Stimulated activated CD4-positive, alpha-beta T cell treated with anti-CD3 and anti-CD28 coated beads, TNF-alpha, amount 100 ng/mL, for 4 hours (primary cell): ENCODE measurements at places on chromosomes 12 and 14.

- no peak for DNase-seq
Observed at GRCh38 chr12:13033476-13033875, 10.7 kb upstream of the FAM234B start.

- DNase-seq = no peak
Observed at GRCh38 chr14:50790589-50790988, 40.4 kb downstream of the NIN start.

DNA sequence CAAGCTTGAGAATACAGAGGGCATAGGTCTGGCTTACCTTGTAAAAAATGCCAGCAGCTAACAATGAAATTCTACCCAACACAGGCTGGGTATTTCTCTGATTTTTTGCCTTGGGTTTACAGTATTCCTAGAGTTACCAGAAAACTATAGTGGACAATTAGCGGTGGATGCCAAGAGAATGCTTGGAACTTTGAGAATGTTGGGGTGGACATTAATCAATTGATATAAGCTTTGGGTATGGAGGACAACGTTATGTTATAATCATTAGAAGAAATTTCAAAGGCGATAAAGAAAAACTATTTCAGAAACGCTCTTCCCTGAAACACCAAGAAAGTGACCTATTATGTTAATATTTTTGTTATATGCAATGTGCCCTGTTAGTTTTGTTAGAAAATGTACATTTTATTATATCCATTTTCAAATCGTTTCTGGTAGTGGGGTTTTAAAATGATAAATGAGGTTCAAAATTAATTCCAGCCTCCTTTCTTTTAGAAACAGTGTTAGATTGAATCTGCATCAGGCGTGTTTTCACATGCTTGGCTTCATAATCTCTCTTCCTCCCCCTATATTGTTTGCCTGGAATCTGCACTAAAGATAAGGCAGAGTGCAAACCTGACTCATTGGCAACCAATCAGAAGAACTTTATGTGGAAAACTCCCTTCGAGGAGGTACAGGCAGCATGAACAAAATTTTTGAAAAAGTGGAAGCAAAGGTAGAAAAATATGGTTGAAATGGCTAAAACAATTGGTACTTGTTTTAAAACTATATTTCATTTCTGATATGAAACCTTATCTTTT, 1.4 kb upstream of the PTPRQ start:
- no peak for DNase-seq

GRCh38 chr12:123847019-123847418, 84.9 kb downstream of the DNAH10 start:
- DNase-seq = no peak

- no peak for DNase-seq
Observed at GRCh38 chr14:59772233-59772632, 98.3 kb downstream of the RTN1 start.

DNA sequence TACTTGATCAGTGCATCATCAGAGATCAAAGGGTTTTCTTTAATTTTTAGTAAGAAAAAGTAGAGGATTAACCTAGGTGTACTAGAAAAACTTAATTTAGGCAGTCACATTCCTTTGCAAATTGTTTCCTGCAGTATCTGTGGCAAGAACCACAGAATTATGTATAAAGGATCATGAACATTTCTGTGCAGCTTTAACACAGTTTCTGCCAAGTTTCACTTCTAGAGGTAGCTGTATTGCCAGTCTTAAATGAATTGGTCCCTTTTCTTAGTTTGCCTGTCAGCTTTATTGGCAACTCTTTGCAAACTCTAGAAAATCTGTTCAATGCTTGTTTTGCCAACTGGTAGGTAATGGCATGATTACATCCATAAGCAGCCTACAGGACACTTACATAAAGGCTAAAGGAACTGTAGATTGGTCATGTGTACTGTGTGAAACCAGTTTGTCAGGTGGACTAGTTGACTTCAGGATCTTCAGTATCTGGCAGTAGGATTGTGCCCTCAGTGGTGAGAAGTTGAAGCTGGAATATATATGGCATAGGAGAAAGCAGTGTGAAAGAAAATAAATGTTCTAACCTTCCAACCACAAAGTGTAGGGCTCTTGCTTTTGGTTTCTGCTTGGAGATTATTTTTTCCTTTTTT, 75.9 kb downstream of the TTLL5 start:
- DNase-seq = no peak

DNA sequence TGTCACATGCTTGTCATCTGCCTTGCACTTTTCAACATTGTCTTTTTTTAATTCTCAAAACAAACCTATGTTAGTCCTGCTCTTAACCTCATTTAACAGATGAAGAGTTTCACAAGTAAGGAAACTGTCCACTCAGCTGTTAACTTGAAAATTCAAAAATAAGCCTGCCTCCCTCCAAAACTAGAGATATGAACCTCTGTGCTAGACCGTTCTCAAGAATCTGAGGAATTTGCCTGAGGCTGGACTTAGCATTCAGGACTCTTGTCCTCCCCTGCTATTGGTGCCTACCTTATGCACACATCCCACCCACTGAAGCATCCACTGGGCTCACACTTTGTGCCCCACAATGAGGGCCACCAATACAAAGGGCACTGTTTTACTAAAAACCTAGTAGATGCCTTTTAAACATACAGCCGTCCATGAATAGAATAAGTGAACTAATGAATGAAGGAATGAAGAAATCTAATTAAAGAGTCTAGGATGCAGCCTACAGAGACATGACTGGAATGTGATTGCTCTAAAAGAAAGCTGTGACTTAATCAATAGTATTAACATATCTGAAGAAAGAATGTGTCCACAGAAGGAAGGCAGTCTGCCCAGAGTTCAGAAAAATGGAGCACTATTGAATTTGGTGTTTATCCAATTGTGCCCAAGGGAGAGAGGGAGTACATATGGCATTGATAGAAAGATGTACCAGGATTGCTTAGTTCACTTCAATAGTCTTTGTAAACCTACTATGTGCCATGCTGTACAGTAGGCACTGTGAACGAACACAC, 238.5 kb downstream of the SPTSSA start:
- DNase-seq = no peak

DNA sequence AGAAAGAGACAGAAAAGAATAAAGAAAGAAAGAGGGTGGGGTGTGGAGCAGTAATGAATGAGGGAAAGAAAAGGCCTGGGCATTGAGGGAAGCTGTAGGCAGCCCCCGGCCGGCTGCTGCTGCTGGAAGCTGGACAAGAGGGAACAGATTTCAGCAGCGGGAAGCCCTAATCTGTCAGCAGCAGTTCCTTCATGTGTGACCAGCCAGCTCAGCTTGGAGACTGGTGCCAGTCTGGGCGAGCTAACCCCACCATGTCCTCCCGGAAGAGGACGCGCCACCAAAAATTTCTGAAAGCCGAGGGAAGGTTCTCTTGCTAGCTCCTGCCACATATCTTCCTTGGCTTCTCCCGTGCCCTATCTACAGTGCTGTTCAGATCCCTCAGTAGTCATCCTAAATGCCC, 236.8 kb downstream of the GRIN2B start:
- DNase-seq = no peak

GRCh38 chr14:90970167-90970600, 90.3 kb downstream of the RPS6KA5 start:
- DNase-seq = no peak

DNA sequence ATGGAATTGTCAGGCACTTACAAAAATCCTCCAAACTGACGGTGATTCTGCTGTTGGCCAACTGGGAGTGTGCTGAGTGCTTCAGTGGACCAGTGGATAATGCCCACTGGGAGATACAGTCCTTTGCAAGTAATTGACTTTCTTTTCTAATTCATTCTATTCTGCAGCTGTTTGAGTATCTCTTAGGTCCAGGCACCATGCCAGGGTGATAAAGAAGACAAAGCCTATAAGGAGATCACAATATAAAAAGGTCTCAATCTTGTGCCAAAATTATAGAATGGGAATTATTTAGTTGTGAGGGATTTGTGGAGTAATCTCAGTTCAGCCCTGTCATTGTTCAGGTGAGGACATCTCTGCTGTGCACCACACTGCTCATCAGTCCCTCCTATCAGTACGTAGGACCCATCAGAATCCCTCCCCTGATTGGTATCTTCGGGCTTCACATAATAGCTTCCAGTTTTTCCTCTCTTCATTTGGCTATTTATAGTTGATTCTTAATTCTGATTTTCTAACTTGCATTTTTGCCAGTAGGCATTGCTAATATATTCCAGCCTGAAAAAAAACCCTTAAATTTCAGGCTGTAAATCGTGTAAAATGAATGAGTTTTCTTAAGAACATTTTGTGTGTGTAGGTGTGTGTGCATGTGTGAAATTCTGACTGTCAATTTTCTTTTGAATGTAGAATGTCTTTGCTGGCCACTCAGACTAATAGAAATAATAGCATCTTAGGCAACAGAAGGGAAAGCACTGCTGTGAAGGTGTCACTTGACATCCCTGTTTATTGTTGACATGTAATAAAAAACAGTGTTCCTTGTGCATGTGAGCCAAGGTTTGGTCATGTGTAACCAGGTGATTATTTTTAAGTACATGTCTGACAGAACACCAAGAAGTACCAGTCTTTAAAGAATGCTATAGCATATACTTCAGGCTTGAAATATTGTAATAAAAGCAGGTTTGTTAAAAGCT, 457.6 kb upstream of the RGS6 start:
- no peak for DNase-seq

DNA sequence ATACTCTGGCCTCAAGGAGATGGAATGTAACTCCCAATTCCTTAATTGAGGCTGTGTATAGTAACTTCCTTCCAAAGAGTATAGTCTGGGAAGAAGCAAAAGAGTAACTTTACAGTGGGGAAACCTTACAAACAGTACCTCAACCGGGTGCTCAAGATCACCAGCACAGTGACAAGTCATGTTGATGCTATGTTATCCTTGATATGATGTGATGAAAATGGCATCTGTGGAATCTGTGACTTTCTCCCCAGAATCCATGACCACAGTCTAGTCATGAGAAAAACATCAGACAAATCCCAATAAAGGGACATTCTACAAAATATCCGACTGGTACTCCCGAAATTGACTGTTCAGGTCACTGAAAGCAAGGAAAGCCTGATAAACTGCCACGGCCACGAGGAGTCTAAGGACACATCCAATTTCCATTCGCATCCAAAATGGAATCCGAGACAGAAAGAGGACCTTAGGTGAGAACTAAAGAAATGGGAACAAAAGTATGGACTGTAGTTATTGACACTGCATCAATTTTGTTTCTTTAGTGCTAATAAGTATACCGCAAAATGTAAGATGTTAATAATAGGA, 97.3 kb upstream of the FRMD6 start:
- DNase-seq = no peak

GRCh38 chr14:99242816-99243721, 28.9 kb downstream of the BCL11B start:
- DNase-seq = no peak

- DNase-seq = no peak
Observed at GRCh38 chr12:65525491-65526141, 247.1 kb downstream of the MSRB3 start.

DNA sequence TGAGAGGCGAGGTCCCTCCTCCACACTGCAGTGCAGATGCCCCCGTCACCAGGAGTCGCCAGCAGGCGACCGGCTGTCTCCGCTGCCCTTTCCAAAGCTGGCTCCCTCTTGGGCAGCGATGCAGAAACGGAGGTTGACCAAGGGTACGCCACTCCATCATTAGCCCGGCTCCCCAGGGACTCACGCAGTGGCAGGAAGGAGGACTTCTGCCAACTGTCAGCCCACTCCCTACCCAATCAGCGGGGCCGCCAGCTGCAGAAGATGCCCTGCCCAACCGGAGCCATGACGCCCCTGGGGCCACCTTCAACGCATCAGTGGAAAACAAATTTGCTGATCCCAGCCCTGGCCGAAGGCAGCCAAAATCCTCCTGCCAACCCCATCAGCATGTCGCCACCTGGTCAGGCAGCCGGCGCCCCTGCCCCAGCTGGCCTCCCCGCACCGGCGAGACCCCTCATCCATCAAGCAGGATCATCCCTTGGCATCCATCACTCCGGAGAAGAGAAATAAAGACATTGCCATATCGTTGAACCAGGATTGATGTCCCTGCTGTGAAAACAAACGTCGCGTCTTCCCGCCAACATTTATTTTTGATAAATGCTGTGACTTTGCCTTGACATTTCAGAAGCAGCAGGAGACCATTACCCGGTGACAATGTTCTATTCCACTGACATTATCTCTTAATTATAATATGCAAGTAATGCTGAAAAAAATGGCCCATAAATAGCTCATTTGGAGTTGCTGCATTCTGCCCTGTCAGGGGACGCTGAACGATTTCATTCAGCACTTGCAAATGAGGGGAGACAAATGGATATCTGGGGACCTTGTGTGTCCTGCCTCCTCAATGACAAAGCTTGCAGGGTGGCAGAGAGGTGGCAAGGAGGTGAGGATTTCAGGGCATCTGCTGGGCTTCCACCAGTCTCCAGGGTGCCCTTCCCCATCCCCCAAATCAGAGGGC, 105.1 kb downstream of the SCARB1 start:
- DNase-seq = no peak

DNA sequence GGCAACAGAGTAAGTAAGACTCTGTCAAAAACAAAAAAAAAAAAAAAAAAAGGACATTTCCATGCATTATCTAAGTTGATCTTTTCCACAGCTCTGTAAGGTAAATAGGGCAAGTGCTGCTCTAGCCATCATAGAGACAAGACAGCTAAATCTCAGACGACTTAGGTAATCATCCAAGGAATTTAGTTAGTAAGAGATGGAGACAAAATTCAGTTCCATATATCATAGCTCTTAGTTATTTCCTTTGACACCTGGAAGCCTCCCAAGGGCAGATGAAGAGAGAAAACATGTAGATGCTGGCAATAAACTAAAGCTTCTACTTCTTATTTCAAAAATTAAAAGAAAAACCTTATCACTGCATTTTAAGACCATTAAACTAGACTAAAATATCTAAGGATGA, 48.7 kb downstream of the ST8SIA1 start:
- DNase-seq = no peak

- DNase-seq = no peak
Observed at GRCh38 chr14:95623195-95623594, 63.0 kb upstream of the TCL1B start.
